CD4-positive, CD25-positive, alpha-beta regulatory T cell (primary cell): ENCODE measurements at places on chromosomes 1 and 21. TPM values are rescaled to one million over a fixed set of nuclear protein-coding genes. Genes with fewer than 3 reads are reported as not detected.

DNA sequence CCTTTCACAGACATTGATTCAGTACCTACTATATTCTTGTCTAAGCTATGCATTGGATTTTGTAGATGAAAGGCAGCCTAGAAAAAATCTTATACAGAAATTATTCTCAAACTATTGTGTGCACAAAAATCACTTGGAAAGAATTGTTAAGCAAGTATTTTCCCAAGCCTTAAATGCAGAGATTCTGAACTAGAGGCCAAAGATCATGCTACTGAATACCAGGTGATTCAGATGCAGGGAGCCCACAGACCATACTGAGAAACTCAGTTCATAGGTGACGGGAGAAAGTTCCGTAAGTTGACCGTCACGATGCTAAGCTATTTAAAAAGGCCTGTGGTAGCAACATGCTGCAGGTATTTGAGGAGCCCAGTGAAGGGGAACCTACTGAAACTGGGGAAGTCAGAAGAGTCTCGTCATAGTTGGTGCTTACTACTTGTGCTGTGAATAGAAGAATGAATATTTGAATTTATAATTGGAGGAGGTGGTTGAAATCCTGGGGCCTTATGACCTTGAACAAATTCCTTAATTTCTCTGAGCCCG lies 150.8 kb downstream of the NFIA start:
- peaks cover 7% of the 10 kb centered on the region for H3K27me3 ChIP-seq
- H3K27ac ChIP-seq = no peak overlapping the region
- H3K4me3 ChIP-seq = no peak overlapping the region
- H3K4me1 ChIP-seq = no peaks in the 10 kb centered on the region
- DNase-seq = no peak

NIT1 gene
- 24.5 TPM for polyA plus RNA-seq

WNT4 gene
- 0.13 TPM for polyA plus RNA-seq

- no peak overlapping the region for H3K4me3 ChIP-seq
- no peaks in the 10 kb centered on the region for H3K4me1 ChIP-seq
- H3K27me3 ChIP-seq = no peaks in the 10 kb centered on the region
- DNase-seq = no peak
- H3K27ac ChIP-seq = no peak overlapping the region
- no peaks in the 10 kb centered on the region for H3K36me3 ChIP-seq
Observed at GRCh38 chr1:244545511-244545910, 84.4 kb downstream of the CATSPERE start.
